ENCODE measurements at places on chromosomes 7 and 10.

- no peak for DNase-seq
Measured at GRCh38 chr10:129471447-129472175, 4.6 kb downstream of the MGMT start.

- DNase-seq: no peak
Measured at GRCh38 chr7:29116361-29117200, 29.8 kb downstream of the CPVL start.

DNA sequence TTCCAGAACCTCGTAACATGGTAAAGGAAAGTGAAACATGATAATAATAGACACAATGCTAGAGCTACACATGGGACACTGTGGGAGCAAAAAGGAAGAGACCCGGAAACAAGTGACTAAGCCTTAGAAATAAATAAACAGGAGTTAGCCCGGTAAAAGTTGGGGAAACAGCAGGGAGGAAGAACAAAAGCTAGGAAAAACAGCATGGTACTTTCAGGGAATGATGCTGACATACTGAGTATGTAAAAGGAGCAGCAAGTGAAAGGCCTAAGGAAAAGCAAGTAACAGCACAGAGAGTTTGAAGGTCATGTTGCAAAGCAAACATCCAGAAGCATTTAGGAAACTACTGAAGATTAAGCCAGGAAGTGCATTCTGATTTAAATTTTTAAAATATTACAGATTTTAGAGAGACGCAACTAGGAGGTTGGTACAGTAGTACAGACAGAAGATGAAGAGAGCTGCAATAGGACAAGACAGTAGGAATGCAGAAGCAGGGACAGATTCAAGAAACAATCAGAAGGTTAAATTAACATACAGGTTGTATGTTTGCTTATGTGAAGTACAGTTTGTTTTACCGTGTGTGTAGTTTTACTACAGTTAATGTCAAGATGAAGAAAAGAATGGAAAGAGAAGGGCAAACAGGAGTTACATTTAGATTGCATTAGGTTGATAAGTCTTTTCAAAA lies 63.7 kb downstream of the ARHGAP12 start:
- peak; percentile 68 for DNase-seq

- DNase-seq: no peak
Measured at GRCh38 chr10:30873411-30873810, 158.3 kb downstream of the ZNF438 start.

GRCh38 chr10:100163704-100164621 lies 21.9 kb downstream of the ERLIN1 start:
- no peak for DNase-seq

- DNase-seq: no peak
Measured at GRCh38 chr10:68938884-68939283, 17.1 kb upstream of the DDX21 start.

- no peak for DNase-seq
Measured at GRCh38 chr7:355568-355967, 65.6 kb downstream of the FOXL3 start.

- DNase-seq: no peak
Measured at GRCh38 chr7:76343931-76344321, 14.9 kb downstream of the YWHAG start.

DNA sequence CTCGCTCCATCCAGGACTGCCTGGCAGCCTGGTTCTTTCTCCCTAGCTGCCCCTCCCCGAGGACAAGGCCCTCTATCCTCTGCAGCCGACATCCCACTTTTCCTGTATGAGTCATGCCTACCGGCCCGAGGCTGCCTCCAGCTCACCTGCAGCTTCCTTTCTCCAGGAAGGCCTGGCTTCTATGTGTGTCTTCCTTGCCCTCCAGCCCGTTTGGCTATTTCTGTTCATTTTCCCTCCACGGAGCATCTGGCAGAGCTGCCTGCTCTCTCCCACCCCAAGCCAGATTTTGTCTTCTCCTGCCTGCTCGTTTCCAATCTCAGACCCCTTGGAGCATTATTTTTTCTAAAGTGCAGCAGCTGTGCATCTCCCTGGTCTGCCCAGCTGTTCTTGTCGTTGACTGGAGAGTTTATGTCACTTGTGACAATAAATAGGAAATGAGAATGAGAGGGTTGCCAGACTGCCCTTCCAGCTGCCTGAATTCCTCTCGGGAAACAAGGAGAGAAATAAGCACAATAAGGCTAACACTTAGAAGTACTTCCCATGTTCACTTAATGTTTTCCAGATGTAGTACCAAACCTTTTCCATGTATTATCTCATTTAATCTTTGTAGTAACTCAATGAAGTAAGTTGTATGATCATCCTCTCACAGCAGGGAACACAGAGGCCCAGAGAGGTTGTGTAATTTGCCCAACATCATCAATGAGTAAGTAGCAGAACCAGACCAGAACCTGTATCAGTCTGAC lies 19.7 kb downstream of the UBTD1 start:
- peak; percentile 83 for DNase-seq

DNA sequence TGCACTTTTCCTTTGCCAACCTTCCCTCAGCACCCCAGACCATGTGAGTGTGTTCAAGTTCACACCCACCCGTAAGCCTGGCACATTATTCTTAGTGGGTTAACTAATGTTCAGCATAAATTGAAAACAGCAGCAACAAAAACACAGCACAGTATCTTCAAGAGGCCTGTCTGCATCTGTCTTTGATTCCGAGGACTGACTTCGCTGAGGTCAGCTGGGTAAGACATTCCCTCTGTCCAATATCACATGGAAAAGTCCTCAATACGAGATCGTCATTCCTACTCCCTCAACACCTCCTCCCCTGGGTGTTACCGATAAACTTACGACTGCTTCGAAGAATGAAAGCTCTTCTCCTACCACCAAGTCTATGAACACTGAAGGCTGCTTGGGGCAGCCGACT lies 218.8 kb downstream of the SFMBT2 start:
- no peak for DNase-seq

- DNase-seq: no peak
Measured at GRCh38 chr10:95706573-95706972, 12.8 kb upstream of the TCTN3 start.

- no peak for DNase-seq
Measured at GRCh38 chr10:7308826-7309225, 102.0 kb downstream of the SFMBT2 start.

DNA sequence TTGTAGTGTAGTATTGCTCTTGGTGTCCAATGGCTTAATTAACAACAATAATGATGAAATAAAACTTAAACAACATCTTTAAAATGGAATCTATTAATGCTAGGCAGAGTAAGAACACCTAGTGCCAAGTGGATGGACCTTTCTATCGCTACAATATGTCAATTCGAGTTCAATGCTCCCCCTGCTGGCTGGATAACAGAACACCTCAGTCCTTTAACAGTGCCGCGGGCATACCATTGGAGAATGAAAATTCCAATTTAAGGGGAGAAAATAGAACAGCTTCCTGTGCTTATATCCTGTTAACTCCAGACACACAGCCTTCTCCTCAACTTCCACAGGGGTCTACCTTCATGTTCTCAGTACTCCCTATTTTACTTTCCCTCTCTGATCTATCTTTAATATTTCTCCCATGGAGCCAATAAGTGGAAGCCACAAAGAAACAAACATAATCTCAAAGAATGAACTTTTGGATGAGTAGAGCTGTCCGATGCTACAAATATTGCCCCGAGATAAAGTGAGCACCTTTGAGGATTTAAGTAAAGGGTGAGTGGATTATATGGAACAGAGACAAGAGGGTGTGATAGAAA lies 41.4 kb downstream of the COL1A2 start:
- peak; percentile 53 for DNase-seq

GRCh38 chr10:44894691-44895090 lies 16.4 kb upstream of the TMEM72 start:
- DNase-seq: no peak

DNA sequence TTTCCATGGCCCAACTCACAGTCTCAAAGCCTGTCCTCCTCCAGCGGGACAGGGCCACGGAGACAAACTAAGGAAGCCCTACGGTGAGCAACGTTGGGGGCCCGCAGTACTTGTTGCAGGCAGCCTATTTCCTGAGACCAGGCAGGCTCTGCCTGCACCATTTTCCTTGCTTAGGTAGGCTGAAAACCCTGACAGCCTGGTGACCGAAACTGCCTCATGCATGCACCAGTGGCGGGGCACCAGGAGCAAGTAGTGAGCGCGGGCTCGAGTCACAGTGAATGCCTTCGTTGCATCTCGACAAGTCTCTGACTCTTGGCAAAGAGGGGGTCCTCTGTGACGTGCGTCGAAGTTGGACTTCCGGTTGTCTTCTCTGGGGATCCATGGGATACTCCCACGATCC lies 23.3 kb upstream of the ZNF273 start:
- no peak for DNase-seq

DNA sequence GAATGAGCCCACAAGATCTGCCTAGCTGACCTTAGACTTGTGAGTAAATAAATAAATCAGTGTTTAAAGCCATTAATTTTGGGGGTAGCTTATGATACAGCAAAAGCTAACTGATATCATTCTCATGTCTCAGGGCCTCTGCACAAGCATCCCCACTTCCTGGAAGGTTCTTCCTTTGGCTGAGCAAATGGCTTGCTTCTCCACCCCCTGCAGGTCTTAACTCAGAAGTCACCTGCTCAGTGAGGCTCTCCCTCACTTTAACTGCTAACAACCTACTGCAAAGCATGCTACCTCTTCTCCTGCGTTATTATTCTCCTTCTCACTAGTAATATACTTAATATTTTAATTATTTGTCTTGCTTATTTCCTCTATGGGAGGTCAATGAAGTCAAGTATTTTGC lies 167.3 kb downstream of the TPK1 start:
- no peak for DNase-seq

DNA sequence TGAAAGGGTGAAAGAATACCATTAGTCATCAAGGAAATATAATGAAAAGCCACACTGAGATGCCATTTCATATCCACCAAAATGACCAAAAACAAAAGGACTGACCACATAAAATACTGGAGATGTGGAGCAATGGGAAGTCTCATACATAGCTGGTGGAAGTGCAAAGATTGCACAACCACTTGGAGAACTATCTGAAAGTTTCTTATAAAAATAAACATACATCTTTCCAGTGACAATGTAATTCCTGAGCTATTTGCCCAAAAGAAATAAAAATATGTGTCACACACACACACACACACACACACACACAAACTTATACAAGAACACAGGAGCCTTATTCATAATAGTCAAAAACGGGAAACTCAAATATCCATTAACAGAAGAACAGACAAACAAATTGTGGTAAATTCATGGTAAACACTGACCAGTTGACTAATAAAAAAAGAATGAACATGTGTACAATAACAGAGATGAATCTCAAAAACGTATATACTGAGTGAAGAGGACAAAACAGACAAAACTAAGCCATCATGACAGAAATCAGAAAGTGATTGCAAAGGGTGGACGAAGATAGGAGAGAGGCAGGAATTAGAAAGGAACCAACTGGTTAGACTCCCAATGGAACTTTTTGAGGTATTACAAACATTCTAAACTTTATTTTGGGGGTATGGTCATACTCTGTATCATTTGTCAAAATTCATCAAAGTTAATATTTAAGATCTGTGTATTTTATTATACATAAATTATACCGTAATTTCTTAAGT lies 21.5 kb downstream of the WASL start:
- peak; percentile 81 for DNase-seq

DNA sequence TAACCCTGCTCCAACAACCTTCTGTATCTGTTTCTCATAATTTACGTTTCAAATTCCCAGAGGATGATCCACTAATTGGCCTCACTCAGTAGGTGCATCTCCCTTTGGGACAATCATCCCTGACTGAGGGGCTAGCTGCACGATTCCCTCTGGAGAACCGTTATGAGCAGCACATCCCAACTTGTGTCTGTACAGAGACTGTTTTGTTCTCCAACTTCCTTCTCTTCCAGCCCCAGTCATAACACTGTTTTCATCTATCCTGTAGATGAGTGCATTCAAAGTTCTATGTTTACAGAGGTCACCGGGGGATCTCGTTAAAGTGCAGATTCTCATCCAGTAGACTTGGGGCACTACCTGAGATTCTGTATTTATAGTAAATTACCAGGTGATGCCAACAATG lies 187.2 kb downstream of the REEP3 start:
- no peak for DNase-seq

DNA sequence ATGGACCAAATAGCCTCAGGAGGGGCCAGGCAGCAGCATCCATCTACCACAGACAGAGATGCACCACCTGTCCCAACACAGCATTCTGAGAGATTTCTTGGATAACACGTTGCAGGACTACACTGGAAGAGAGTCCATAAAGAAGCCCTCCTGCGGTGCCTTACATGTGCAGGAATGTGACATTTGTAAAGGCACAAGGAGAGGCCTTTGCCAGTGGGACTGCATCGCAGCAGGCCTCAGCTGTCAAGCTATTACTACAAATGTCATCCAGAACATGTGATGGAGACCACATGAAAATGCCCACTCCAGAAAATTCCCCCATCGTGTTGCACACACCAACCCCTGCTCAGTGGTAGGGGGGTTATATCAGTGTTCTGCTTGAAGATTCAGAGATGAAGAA lies 77.4 kb downstream of the ATXN7L1 start:
- DNase-seq: no peak

- DNase-seq: no peak
Measured at GRCh38 chr10:13366891-13367290, 18.8 kb upstream of the SEPHS1 start.

DNA sequence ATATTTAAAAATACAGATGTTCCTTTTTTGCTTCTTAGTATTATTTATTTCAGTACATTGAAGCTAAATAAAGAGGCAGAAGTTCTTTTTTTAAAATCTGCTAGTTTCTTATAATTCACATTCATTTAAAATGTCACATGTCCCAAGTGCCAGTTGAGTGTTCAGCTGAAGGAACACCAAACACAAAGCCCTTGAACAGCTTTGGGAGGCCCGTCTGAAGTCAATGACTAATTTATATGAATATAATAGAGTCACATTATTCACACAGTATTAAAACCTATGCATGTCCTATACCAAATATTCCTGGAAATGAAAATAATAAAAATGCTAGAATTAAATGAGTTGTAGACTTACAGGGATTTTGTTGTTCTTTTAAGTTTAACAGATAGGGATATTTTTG lies 70.3 kb downstream of the GNAI1 start:
- DNase-seq: no peak

GRCh38 chr7:41351091-41351490 lies 351.8 kb downstream of the INHBA start:
- DNase-seq: no peak

GRCh38 chr10:22433875-22434274 lies 88.6 kb downstream of the SPAG6 start:
- DNase-seq: peak; percentile 89

- DNase-seq: peak; percentile 80
Measured at GRCh38 chr7:99563650-99564049, 5.2 kb downstream of the ZNF655 start.

GRCh38 chr10:49153971-49154370 lies 20.1 kb upstream of the FAM170B start:
- DNase-seq: peak; percentile 51

DNA sequence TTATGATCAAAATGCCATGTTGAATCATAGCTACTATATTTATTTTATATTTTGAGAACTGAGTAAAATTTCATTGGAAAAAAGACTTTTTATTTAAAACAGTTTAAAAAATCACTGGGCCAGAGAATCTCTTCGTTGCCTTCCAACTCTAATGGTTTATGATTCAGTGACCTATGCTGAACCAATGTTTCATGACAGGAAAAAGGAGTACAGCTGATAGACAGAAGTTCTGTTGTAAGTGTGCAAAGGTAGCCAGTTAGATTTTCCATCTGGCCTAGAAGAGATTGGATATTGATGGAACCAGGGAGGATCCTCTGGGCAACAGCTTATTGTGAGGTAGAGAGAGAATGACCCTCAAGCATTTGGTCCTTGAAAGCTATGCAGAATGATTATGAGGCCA lies 745.8 kb downstream of the SUGCT start:
- no peak for DNase-seq

GRCh38 chr7:155585951-155586350 lies 39.6 kb upstream of the CNPY1 start:
- DNase-seq: no peak
